NCI-H1417 treated with DMSO at 0.1 percent for 48 hours (cell line): ENCODE measurements at places on chromosomes 2 and 18.

GRCh38 chr2:218863021-218863520, 3.5 kb downstream of the WNT6 start:
- no peak for DNase-seq

GRCh38 chr2:71598526-71598925, 145.2 kb downstream of the DYSF start:
- no peak for DNase-seq

DNA sequence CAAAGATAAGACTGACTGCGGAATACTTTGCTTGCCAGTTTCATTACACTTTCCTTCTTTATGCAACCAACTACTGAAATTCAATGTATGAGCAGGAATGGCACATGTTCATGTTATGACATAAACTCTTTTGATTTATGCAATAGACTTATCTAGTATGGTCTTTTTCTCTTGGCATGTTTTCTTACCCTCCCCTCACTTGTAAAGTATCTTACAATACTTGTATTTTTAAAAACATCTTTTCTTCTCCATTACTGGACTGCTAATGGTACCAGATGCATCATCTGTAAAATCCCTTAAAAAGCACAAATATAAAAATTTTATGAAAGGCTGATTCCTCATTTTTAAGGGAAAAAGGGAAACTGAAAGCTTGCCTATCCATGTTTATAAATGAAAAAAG, 373.8 kb downstream of the ZEB2 start:
- DNase-seq, result no peak

DNA sequence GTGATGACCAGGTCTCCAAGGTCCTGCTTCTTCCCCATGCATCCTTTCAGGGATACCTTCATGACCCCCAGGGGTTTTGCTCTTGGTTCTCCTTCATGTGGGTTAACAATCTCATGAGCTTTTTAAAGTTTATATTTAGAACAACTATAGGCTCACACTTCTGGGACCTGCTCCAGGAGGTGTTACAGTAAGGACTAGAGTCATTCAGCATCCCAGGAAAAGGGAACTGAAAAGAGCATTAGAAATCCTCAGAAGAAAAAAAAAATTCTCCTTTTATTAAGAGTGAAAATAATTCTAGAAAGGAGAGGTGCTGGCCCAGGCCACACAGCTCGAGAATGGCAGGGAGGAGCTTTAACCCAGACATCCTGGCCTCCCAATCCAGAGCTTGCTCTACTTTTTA, 66.5 kb downstream of the SETBP1 start:
- no peak for DNase-seq

GRCh38 chr2:219777388-219777787, 150.0 kb downstream of the SLC4A3 start:
- DNase-seq, result no peak

- no peak for DNase-seq
Measured at GRCh38 chr2:232229911-232230310, 148.6 kb upstream of the ALPP start.

DNA sequence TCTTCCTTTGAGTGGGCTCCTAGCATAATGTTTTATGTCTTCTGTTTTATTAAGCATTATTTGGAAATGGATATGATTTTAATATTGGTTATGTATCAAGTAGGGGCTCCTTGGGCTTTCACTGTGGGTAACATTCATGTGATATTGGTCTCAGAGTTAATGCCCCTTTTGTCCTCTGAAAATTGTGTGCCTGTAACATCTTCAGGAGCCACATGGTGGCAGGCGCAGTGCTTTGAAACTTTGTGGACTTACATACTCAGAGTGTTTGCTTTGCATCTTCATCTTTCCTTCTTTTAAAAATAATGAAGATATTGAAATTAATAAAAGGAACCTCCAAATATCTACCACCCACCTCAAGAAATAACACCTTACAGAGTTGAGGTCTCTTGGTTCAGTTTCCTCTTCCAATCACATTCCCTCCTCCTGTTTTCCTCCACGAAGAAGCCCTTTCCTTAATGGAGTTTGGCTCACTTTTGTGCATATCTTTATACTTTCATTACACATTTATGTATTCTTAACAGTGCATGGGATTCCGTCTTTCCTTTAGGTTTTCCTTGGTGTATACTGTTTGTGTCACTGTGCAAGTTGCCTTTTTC, 73.5 kb downstream of the LIMS1 start:
- no peak for DNase-seq

DNA sequence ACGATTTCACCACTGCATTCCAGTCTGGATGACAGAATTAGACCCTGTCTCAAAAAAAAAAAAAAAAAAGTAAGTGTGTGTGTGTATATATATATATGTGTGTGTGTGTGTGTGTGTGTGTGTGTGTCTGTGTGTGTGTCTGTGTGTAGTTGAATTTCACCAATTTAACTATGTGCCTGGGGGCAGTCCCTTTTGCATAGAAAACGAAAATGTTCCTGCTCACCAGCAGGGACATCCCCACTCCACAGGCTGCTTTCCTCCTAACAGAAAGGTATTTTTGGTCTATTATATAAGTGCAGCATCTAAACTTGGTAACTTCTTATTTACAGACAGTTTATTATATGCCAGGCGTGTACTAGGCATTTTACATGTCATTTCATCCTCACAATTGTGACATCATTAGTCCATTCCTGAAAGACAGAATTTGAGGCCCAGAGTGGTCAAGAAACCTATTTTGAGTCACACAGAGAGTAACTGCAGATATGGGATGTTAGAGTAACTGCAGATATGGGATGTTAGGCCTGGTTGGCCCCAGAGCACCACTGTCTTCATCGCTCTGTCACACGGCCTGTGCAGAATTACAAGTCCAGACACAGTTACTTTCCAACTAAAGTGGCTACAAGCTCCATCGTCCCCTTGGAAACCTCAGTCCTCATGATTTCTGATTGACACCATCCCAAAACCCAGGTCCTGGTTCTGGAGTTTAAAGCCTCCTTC, 9.3 kb upstream of the TTL start:
- no peak for DNase-seq

GRCh38 chr2:152571048-152571766, 146.1 kb downstream of the PRPF40A start:
- DNase-seq, result no peak

DNA sequence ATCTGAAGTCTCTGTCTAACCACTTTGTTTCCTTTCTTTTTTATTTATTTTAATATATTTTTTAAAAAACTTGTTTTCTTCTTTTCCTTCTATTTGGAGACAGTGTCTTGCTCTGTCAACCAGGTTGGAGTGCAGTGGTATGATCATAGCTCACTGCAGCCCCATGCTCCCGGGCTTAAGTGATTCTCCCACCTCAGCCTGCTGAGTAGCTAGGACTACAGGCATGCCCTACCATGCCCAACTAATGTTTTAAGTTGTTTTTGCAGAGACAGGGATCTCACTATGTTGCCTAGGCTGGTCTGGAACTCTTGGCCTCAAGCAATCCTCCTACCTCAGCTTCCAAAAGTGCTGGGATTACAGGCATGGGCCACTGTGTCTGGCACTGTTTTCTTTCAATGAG, 81.1 kb upstream of the TLK1 start:
- DNase-seq, result no peak

DNA sequence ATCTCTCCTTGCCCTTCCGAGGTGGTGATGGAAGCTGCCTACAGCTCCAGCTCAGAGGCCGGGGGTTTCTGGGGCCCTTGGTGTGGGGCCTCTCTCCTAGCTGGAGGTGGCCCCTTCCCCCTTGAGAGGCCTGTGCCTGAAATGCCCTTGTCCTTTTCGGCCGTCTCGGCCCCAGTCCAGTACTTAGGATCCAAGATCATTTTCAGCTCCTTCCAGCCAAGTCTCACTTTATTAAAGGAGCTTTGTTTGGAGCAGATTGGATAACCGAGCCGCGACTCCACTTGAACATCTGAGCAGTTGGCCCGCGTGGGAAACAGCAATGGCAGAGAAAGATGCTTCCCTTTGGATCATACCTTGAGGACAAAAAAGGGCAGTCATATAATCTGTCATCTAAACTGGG, 125.0 kb downstream of the NEDD4L start:
- DNase-seq, result no peak

DNA sequence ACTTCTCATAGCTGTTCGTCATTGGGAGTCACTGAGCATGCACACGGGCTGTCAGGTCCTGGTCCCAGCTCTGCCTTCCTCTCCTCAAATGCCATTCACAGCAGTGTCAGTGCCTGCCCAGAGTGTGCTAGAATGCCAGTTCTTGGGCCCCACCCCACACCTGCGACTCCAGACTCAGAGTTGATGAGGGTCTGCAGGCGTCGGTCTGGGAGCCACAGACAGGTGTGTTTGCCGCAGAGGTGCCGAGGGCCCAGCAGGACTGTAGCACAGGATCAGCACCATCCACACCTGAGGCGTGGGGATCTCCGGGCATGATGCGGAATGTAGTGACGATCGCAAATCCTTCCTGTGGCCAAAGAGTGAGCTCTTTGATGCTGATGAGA, 56.5 kb downstream of the AGAP1 start:
- no peak for DNase-seq
